Fibroblast of the aortic adventitia (primary cell): ENCODE measurements at places on chromosomes 5 and 9. TPM values are rescaled to one million over a fixed set of nuclear protein-coding genes. Genes with fewer than 3 reads are reported as not detected.

FOXD4 gene
- 0.27 TPM in 1 of 2 replicates, not detected in the other for total RNA-seq

ITGA2 gene
- 9.1 and 171 TPM in 2 replicates for total RNA-seq

APBA1 gene
- 2.7 and 12.4 TPM in 2 replicates for total RNA-seq

NCS1 gene
- total RNA-seq: 10.7 and 39.2 TPM in 2 replicates

NUTM2G gene
- total RNA-seq: not detected in 2 replicates

BHMT2 gene
- 5.0 and 6.8 TPM in 2 replicates for total RNA-seq
